ENCODE measurements at places on chromosomes 5 and 9.

- DNase-seq = no peak
These were observed 60.6 kb upstream of the ARL15 start for GRCh38 chr5:54370982-54371381.

DNA sequence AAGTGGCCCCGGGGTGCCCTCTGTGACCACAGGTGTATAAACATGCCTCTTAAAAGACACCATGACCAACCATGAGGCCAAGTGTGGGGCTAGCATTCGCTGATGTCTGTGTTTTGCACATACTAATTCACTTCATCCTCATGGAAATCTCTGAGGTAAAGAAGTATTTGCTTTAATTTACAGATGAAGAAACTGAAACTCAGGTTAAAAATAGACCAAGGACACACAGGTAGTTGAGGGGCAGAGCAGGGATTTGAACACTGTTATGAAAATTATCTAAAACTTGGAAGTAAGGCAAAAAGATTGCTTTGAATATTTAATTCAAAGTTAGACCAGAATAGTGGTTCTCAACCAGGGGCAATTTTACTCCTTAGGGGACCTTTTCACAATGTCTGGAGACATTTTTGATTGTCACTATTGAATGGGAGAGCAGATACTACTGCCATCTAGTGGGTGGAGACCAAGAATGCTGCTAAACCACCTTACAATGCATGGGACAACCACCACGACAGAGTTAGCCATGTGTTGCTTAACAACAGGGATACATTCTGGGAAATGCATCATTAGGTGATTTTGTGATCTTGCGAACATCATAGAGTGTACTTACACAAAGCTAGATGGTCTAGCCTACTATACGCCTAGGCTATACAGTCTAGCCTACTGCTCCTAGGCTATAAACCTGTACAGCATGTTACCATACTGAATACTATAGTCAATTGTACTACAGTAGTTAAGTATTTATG lies 8.0 kb upstream of the FXN start:
- peak; percentile 60 for DNase-seq

- no peak for DNase-seq
These were observed 10.3 kb downstream of the LPCAT1 start for GRCh38 chr5:1513326-1514026.

DNA sequence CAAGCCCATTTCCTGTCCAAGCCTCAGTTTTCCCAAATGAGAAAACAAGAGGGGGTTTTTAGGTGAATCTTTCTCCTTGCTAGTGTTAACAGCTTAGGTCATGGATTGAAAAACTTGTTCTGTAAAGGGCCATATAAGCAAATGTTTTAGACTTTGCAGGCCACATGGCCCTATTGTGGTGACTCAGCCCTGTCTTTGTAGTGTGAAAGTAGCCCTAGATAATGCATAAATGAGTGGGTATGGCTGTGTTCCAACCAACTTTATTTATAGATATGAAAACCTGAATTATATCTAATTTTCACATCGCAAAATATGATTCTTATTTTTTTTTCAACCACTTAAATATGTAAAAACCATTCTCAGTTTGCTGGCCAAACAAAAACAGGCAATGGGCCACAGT lies 6.9 kb upstream of the BARX1 start:
- DNase-seq = no peak

GRCh38 chr5:73666891-73667290 lies 40.9 kb downstream of the ARHGEF28 start:
- no peak for DNase-seq

- no peak for DNase-seq
These were observed 2348.7 kb upstream of the ACO1 start for GRCh38 chr9:30035761-30036160.

DNA sequence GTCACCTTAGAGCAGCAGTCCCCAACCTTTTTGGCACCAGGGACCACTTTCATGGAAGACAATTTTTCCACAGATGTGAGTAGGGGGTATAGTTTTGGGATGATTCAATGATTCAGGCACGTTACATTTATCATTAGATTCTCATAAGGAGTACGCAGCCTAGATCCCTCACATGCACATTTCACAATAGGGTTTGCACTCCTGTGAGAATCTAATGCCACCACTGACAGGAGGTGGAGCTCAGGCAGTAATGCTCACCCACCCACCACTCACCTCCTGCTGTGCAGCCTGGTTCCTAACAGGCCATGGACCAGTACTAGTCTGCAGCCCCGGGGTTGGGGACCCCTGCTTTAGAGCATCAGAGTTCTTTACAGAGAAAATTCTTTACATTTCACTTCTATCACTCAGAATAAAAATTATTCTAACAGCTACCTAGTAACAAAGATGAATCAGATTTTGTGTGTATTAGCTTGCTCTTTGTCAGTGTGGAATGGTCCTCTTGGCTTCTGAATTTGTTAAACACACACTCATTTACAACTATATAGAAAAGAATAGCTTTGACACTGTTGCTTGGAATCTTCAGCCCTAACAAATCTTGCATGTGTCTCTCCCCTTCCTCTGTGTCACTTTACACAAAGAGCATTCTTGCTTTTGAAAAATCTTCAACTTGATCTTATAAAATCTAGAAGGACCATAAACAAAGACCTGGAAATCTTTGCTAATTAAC lies 438.6 kb downstream of the BNC2 start:
- DNase-seq = no peak

DNA sequence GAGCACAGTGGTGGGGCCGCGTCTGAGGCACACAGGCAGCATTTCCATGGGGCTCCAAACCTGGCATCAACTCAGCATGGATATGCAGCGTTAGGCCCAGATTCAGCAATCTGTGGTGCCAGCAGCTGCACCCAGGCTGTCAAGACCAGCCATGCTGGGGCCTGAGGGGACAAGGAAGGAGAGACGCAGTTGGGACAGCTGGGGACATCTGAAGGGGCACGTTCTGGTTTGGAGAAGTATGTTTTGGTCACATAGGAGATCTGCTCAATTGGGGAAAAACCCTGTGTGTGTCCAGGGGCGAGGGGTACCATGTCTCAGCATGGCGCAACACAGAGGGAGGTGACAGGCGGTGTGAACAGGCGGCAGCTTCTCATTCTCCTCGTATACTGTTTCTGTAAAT lies 66.6 kb upstream of the ECM2 start:
- no peak for DNase-seq

DNA sequence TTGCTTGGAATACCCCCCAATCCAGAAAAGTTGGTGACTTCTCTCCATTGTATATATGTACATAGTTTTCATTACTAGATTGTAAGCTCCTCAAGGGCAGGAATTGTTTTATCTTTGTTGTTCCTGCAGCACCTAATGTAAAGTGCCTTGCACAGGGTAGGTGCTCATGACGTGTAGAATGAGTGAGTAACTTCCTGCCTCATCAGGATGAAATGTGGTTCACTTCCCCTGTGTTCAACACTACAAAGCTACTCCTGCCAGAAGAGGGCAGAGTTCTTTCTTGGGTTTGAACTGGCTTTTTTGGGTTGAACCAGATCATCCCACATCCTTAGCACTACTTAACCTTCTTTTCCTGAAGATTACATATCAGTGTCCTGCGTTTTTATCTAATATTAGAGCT lies 23.9 kb downstream of the GTF3C4 start:
- DNase-seq = peak; percentile 60

- DNase-seq = no peak
These were observed 165.9 kb downstream of the SMC2 start for GRCh38 chr9:104260004-104260403.

DNA sequence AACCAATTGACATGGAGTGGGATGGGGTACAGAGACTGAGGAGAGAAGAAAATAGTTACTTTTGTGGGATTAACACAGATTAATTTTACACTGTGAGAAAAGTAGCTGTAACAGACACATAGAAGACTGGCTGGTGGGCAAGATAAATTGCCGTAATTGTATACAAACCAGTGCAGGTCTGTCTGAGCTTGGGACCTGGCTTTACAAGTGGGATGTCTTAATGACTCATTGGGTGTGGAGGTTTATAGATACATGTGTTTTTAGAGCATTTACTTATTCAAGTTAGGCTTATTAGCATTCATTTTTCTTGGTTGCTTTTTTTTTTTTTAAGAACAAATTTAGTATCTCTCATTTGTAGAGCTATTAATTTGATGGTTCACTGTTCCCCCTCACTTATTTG lies 37.5 kb downstream of the SLC44A1 start:
- DNase-seq = peak; percentile 32

- no peak for DNase-seq
These were observed 1.8 kb downstream of the ACTL7A start for GRCh38 chr9:108863891-108864290.

- no peak for DNase-seq
These were observed 179.3 kb downstream of the CTNND2 start for GRCh38 chr5:11724940-11725339.

DNA sequence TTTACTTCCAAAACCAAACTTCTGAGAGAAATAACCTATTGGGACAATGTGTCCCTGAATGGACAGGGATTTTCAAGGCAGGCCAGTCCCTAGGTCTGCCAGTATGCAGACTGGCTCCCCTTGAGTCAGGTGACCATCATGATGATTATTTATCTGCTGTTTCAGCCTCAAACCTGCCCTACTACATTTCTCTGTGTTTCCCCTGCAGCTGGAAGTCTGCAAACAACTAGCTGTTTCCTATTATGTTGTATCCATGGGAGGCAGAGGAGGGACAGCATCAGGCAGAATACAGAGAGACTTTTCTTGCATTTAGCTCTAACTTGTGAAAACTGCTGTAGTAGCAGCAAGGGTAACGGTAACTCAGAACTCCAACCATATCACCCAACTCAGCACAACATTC lies 36.2 kb upstream of the IFNK start:
- DNase-seq = no peak

GRCh38 chr5:152315942-152316341 lies 89.1 kb downstream of the NMUR2 start:
- DNase-seq = no peak

- DNase-seq = peak; percentile 82
These were observed 2.0 kb downstream of the GLIS3 start for GRCh38 chr9:4297786-4298254.

- peak; percentile 2 for DNase-seq
These were observed 10.6 kb upstream of the SLC44A1 start for GRCh38 chr9:105233873-105234272.

DNA sequence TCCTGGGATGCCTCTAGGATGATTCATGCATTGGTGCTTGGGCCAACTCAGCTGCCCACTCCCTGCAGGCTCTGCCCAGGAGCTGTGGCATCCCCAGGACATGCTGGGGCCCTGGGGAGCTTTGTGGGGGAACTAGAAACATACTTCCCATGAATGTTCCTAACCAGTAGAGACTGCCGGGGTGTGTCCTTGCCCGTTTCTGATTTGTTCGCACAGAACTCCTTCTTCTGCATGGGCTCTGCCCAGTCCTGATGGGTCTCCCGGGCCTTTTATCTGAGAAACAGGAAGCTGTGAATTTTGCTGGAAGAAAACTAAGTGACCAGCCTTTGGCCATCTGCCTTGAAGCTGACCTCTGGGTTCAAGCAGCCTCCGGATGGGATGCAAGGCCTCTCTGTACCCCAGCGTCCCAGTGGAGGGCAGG lies 71.6 kb upstream of the RNU6ATAC start:
- peak; percentile 9 for DNase-seq

GRCh38 chr5:98638111-98638510 lies 135.4 kb upstream of the RGMB start:
- no peak for DNase-seq

DNA sequence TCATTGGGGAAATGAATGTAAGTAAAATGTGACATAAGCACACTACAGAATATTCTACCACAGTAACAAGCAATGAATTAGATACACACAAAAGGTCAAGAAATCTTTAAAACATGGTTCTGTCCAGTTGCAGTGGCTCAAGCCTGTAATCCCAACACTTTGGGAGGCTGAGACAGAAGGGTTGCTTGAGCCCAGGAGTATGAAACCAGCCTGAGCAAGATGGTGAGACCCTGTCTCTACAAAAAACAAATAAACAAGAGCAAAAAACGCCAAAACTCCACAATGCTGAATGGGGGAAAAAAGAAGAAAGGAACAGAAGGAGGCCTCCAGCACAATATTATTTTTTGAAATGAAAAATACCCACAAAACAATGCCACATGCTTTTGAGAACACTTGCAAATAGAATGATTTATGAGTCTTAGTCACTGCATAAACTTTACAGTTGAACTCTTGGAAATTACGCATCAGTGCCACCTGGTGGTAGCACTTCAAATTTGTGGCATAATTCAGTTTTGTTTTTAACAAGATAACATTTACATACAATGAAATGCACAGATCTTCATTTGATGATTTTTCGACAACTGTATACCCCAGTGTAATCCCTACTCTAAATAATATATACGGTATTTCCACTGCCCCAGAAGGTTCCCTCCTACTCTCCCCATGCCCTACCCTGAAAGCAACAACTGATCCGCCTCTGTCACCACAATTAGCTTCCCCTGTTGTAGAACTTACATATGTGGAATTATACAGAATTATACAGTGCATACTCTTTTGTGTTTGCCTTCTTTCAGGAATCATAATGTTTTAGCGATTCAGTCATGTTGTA lies 14.4 kb upstream of the SPINK4 start:
- peak; percentile 86 for DNase-seq
